ENCODE measurements at places on chromosomes 6 and 20.

- DNase-seq, result no peak
These were observed 121.3 kb downstream of the SLC23A2 start for GRCh38 chr20:4880051-4880450.

- no peak for DNase-seq
These were observed 396.2 kb upstream of the SLC35B3 start for GRCh38 chr6:8831366-8832152.

DNA sequence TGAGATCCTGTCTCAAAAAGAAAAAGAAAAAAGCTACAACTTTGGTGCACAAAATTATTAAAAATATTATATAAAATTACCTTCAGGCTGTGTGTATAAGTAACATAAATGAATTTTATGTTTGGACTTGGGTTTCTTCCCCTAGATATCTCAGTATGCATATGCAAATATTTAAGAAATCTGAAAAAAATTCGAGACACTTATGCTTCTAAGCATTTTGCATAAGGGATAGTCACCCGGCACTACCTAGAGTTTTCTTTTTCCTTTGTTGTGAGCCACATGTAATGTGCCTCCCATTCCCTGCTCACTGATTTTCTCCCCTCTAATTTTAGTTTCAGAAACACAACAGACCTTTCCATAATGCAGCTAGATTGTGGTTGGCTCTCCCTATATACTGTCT is 79.4 kb downstream of the NCOA3 start:
- no peak for DNase-seq

DNA sequence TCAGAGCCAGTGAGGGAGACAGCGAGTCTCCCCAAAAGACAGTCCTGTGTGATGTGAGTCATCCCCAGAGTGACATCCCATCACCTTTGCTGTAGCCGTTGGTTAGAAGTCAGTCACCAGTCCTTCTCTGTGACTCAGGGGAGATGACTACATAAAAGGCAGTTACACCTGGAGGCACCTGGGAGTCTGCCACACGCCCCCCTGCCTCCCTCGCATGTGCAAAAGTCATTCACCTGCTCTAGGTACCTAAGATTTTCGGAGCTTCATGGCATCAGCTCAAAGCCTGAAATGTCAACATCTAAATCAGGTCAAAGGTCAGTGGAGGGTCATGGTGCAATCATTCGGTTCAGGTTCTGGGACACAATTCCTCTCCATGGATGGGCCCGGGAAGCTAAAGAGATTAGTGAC is 50.3 kb downstream of the PRR18 start:
- DNase-seq, result no peak

DNA sequence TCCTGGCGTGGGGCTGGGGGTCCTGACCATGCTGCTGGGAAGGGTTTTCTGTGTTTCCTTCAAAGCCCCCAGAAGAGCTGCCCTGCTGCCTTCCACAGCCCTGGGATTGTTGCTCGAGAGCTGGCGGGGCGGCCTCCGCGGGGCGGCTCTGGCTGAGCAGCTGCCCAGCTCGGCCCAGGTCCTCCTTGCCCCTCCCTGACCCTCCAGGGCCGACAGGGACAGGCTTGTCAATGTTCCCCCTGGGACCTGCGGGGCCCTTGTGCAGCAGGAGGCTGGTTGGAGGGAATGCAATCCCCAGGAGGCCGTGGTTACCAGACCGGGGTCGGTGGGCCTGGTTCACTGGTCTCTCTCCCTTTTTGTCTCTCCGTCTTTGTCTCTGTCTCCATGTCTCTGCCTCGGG is 19.9 kb downstream of the GATA5 start:
- DNase-seq, result no peak

Measured in CD4-positive, alpha-beta T cell treated with Interferon alpha-2 for 1 hour (primary cell).